Activated gamma-delta T cell (primary cell): ENCODE measurements at places on chromosomes 7 and 10.

DNA sequence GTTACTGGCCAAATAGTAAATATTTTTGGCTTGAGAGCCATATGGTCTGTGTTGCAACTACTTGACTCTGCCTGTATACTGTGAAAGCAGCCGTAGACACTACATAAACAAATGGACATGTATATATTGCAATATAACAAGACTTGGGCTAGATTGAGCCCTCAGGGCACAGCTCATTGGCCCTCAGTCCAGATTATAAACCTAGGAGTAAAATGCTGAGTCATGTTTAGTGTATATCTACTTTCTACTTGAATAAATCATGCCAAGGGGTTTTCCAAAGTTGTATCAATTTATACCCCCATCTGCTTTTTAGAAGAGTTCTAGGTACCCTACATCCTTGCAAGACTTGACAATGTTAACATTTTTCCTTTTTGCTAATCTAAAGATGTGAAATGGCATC is 27.4 kb upstream of the POU6F2 start:
- DNase-seq, result no peak

DNA sequence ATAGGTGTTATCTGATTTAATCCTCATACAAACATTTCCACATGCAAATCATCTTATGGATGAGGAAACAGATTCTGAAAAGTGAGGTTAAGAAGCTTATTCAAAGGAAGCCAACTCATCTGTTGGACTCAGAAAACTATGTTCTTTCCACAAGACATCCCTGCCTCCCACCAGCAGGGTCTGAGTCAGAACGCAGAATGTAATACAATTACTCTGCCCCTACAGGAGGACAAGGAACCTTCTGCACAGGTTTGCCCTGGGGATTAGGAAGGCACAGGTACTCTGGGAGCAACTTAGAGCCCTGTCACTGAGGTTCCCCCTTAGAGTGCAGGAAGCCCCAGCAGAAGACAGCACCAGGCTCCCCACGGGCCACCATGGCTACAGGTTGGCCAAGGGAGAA is 255.7 kb downstream of the TNS3 start:
- no peak for DNase-seq

DNA sequence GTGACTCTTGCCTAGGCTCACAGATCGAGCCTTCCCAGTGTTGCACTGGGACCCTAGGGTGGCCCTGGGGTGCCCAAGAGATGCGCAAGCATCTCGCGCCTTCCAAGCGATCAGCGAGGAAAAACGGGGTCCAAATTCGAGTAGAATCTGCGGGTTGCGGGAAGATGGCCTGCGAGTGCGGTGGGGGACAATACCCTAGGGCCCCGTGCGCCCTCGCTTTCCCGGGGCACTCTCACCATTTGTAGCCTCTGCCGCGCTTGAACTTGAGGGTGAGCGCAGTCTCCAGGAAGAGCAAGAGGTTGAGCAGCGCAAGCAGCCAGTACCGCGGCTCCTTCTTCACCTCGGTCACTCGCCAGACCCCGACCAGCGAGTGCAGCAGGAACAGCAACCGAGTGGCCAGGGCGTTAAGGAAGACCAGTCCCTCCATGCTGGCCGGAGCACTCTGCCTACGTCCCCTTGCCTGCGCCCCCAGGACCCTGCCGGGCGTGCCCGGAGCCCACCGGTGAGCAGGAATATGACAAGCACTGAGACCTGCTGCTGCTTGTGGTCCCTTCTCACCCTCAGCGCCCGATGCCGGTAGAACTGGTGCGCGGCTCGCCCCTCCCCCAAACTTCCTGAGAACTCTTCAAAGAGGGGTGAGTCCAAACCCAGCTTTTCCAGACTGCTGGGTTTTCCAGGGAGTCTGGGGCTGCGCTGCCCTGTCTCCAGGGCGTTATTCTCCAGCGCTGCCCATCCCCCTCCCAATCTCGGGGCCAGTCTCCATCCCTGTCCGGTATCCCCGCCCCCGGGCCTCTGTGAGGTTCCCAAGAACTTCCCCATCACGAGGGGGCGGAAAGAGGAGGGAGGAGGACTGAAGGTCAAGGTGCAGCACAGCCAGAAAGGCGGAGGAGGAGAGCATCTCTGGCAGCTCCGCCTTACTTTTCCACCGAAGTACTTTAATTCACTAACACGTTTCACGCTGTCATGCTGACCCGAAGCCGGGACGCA is at the start of gene TMEM26:
TSS of gene TMEM26 (minus strand) at position 727 of the 987 bp plus-strand sequence. CDS start at position 427, 300 bp downstream.
- no peak for DNase-seq

GRCh38 chr10:93993782-93994437 is at the start of gene PLCE1:
Gene PLCE1, plus strand, starts transcription at chr10:93993931. Its CDS starts 37,116 bp downstream, at chr10:94031047.
- no peak for DNase-seq

DNA sequence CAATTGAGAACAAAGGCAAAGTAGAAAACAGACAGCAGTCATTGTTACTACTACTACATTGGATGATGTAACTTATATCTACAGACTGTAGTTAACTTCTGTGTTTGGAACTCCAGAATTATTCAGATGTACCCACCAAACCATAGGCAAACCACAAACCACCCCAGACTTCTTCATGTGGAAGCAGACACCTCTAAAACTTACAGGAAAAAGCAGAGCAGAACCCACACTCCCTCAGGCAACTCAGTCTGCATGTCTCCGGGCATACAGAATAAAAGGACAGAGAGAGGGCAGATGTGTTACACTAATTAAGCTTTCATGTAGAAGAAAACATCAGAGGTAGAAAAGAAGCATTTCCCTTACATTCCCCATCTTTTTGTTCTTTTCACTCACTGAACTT is 9.0 kb downstream of the LSM5 start:
- no peak for DNase-seq

GRCh38 chr10:93166134-93166533 is 92.4 kb downstream of the CYP26A1 start:
- DNase-seq, result no peak

GRCh38 chr10:52756966-52757365 is 15.6 kb downstream of the MBL2 start:
- no peak for DNase-seq

GRCh38 chr7:24378871-24379616 is 95.1 kb downstream of the NPY start:
- DNase-seq, result no peak

DNA sequence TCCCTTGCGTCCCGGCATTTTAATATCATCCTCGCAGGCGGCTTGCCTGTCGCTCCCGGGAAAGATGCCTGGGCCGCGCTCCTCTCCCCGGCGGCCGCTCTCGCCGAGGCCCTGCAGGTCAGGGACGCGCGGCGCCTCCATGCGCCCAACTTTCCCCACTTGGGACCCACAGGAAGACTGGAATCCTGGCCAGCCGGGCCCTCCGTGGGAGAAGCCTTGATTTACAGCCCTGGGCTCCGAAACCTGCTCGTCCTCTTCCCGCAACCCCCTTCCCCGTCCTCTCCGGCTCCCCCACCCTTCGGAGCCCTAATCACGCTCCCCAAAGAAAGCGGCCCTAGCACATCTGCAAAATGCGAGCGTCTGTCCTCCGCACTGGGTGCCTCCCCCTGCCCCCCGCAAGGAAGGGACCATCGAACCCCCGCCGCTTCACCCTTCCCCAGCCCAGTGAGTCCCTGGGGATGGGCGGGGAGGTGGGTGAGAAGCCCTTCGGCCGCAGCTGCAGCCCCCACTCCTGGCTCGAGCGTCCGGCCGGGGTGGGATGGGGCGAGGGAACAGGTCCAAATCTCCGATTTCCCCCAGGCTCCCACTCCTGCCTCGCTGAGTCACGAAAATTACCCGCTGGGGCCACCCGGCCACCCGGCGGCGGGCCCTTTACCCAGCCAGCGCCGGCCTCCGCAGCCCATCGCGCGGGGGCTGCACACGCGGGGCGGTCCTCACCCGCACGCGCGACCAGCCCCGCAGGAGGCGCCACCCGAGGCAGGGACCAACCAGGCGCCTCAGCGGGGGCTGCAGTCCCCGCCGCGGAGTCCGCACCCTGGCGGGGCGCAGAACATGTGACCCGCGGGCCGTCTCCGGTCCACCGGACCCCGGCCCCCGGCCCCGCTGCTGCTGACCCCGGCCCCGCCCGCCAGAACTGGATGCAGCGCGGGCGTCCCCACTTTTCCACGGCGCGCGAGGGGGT is 695 bp downstream of the HSPA12A start:
- DNase-seq, result no peak

DNA sequence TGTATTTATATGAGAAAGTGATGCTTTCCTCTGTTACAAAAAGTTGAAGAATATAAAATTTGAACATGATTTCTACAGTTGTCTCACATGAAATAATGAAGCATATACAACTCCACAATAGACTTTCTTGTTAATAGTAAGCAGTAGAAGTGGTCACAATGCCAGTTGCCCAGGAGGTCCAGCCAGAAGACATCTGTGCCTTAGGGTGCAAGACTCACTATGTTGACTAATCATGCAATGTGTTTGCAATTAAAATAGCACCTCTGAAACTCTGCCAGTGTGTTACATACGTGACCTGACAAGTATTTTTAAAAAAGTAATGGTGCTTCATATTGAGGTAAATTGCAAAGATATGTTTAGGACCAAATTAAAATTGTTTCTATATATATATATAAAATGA is 547.2 kb downstream of the ETV1 start:
- DNase-seq, result no peak

GRCh38 chr10:43120929-43121314 is 17.3 kb upstream of the CSGALNACT2 start:
- no peak for DNase-seq

DNA sequence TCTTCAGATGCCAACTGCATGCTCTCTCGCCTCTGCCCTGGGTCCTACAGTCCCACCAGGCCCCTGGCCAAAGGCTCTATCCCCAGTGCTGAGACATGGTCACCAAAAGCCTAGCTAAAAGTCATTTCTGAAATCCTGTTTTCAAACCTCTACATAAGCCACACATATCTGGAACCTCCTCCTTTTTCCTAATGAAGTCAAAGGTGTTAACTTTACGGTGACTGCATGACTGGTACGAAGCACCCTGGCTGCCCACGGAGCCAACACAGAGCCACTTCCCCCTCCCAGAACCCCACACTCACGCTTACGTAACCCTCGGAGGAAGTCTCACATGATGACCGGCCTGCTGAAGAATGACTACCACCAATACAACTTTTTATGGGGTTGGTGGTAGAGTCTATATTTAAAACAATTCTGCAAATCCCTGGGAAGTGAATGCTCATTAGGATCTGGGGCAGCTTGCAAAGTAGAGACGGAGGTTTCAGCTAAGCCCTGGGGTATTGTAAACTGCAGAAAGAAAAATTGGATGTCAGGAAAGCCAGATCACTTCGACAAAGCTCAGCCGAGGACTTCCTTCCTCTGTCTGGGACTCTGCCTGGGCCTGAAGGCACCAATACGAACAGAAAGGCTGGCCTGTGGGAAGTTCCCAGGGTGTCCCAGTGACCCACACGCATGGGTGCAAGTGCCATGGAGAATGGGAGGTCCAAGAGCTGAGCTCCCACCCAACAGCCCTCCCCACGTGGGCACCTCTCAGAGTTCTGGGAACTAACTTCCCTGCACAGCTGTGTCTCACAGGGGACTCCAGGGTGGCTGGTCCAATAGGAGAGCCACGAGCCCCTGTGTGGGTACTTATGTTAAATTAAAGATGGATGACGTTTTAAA is 50.7 kb downstream of the PDGFA start:
- no peak for DNase-seq

DNA sequence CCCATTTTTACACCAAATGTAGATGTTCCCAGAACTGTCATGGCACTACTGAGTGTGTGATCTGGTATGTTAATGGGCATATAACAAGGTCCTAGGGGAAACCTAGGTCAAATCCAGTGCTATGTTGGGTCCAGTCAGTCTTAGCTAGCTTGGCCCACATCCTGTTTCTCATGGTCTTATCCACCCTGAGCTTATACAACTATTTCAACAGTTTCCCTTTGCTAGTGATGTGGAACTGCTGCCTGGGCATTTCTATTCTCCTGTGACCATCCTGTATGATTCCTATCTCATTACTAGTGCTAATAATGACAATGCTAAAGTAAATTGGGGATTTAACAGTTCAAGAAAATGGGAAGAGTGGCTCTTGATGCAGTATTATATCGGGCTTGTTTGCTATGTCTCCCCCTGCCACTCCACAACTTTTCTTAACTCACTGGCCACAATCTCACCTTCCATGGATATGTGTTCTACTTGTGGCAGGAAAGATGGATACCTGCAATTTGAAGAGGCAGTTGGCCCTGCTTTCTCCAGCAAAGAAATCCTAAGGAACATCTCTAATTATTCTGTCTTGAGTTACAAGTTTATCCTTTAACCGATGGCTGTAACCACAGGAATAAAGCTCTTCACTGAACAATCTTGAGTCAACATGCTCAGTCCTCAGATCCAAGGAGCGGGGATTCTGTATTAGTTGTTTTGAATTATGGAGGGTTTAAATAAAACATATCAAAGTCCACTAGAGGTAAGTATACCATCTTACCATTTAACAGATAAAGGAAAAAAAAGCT is 707.8 kb downstream of the XPNPEP1 start:
- DNase-seq, result no peak

DNA sequence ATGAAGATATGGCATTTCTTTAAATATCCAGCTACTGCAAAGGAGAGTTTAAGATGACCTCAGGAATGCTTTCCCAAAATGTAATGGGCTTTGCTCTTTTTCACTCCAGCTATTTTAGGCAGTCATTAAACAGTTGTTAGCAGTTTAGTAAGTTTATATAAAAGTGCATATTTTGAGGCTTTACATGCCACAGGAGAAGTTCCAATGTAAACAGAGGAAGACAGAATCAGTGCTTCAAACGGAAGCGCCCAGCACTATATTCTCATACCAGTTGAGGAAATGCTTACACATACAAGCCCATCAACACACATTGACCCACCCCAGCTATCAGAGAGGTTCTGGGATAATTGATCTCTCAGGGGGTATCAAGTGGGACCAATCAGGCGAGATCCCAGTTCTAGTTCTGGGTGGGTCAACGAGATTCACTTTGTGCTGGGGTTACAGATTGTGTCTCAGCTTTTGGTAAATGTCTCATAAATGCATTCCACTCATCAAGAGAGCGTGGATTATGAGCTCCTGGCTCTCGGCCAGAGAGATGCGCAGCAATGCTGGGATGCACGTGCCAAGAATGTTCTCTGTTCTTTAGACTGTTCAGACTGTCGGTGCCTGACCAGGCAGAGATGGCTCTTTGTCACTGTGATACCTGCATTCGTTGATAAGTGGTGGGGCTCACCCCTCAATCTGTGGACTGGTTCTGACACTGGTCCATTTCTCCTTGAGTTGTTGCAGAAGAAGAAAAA is 55.0 kb downstream of the CACNB2 start:
- no peak for DNase-seq

DNA sequence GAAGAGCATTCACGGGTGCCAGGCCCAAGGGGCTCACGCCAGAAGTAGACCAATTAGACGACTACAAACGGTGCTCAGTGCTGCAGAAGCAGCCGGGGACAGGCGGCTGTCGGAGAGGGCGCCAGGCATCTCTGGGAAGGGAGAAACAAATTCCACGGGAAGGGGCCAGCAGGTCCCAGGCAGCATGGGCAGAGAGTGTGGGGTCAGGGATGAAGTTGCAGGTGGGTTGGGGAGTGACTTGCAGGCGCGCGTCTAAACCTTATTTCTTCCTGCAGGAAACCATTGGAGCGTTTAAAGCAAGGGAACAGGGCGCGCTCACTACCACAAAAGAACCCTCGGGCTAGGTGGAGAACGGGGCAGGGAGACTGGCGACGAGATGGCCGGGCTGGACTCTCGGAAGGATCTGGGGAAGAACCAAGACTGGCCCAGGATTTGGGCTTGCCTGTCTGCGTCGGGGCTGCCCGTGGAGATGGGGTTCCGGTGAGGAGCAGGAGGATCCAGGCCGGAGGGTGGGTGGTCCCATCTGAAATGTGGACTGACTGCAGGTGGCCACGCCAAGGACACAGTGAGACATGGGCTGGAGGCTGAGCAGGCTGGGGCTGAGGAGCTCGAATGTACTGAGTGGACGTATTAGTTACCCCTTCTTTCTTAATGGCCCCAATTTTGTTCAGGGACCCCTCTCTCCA is 116.3 kb upstream of the DIP2C start:
- no peak for DNase-seq

GRCh38 chr10:22684699-22685098 is 29.7 kb downstream of the PIP4K2A start:
- DNase-seq, result no peak

GRCh38 chr7:35504365-35504764 is 190.6 kb downstream of the HERPUD2 start:
- no peak for DNase-seq
